LHCN-M2 (cell line): ENCODE measurements at places on chromosomes 2 and 18. TPM values are rescaled to one million over a fixed set of nuclear protein-coding genes. Genes with fewer than 3 reads are reported as not detected.

ARHGEF4 gene
- 0.23 TPM in 1 of 2 replicates, not detected in the other for total RNA-seq

TUBB8B gene
- total RNA-seq, result not detected in 2 replicates

DNA sequence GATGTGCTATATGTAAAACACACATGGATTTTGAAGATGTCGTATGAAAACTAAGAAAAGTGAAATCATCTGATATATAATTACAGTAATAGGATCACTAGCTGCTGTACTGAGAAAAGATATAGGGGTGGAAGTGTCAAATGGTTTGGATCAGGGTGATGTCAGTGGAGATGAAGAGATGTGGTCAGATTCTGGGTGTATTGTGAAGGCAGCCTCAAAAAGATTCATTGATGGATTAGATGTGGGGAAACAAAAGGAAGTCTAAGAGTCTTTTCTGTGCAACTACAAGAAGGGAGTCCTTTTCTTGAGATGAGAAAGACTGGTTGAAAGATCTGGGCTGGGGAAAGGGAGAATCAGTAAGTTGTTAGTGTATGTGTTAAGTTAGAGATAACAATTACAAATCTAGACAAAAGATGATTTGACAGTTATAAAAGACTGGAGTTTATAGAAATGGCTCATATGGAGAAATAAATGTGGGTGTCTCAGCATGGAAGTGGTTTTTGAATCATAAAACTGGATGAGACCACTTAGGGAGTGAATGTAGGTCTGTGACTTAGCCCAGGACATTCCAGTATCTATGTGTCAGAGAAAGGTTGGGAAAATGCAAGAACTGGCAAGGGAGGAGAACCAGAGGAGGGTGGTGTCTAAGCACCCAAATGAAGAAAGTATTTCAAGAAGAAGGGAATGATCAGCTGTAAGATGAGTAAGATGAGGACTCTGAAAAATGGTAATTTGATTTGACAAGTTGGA lies 347.4 kb downstream of the PARD3B start:
- DNase-seq, result peak; percentile 85

GRCh38 chr2:59206361-59206760 lies 965.2 kb upstream of the FANCL start:
- no peak for DNase-seq

DNA sequence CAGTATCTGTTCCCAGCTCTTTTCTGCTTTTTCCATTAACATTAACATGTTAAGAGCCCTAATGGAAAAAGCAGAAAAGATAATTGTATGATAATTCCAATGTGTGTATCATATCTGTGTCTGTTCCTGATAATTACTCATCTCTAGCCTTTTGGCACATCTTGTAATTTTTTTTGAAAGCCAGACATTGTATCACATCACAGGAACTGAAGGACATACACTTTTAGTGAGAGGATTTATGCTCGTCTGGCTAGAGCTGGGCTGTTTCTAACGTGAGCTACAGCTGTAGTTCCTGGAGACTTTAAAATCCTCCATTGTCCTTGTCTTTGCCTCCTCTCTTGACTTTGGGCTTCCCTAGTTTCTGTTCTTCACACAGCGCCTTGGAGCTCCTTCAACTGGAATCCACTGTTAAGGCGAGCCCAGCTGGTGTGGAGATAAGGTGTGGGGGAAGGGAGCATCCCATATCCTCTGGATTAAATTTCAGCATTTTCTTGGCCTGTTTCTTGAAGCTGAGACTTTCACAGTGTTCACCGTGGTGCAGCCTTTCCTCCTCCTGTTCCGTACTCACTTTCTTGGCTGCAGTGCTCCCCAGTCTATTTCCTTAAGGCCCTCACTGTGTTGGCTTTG lies 211.5 kb downstream of the GALR1 start:
- no peak for DNase-seq

- no peak for DNase-seq
These were observed 61.9 kb upstream of the CABYR start for GRCh38 chr18:24076950-24077349.

DNA sequence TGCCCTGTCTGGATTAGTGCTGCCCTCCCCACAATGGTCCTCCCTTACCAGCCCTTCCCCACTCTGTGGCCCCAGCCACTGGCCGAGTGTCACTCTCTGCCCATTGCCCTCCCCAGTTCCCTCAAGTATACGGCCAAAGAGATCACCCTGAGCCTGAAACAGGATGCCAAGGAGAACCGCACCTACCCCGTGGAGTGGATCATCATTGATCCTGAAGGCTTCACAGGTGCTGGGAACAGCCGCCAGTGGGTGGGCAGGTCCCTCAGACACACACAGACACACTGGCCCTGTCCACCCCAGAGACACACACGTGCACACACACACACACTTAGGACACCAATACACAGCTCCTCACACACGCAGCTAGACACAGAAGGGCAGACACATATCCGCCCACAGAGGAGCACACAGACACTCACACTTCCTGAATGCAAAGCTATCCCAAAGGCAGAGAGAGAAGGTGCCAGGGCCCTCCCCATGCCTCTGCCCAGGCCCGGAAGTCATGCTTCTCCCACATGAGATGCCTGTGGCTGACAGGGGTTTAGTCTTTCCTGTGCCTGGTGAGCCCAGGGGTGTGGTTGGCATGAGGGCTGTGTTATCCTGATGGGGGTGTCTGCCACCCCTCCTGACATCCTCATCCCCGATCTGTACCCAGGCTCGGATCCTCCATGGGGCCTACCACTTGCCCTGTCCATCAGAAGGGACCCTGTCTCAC lies 2.9 kb downstream of the CHRND start:
- DNase-seq, result peak; percentile 44

DNA sequence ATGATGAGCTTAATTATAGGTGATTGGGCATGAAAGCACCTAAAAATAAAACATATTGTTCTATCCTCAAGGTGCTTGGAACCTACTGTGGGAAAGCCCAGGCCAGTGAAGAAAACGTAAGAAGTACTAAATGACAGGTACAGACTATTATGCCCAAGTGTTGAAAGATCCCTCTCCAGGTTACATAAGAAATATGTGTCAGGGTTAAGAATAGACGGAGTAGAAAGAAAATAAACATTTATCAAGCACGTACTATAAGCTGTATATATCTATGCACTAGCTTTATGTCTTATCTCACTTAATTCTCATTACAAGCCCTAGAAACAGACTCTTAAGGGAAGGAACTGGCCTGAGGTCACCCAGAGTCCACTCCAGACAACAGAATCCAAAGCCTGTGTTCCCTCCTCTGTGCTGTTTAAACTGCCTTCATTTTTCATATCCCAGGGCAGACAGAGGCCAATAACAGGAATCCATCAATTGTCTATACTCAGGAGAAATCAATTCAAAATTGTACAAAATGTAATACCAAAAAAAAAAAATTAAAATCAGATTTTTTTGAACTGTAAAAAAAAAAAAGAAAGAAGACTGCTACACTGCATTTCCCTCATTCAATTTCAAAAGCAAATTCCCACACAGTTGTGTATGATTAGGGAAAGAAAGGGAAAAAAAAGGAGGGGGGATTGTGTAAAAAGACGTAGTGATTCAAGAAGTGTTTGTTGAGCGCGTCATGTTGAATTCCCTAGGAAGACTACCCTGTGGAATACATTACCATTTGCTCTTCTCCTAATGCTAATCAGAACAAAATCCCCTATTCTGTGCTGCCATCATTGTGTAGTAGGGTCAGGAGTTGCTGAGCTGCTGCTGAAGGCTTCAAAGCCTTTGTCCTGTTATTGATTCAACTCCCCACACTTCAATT lies 156.3 kb downstream of the IRS1 start:
- no peak for DNase-seq

GDF7 gene
- not detected in 2 replicates for total RNA-seq

DNA sequence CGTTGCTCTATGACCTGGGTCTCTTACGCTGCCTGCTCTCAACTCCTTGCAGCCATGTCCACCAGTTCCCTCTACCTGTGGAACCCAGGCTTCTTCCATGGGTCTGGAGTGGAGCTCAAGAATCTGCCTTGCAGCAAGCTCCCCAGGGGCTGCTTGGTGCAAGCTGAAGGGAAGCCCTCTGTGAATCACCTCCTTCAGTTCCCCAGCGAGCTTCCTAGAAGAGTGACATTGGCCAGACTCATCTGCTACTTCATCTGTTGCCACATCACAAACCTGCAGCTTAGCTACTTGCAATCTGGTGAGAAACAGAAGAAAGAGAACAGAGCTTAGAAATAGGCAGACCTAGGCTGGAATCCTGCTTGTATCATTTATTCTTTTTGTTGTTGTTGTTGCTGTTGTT lies 9.8 kb upstream of the EFR3B start:
- DNase-seq, result peak; percentile 16

DNA sequence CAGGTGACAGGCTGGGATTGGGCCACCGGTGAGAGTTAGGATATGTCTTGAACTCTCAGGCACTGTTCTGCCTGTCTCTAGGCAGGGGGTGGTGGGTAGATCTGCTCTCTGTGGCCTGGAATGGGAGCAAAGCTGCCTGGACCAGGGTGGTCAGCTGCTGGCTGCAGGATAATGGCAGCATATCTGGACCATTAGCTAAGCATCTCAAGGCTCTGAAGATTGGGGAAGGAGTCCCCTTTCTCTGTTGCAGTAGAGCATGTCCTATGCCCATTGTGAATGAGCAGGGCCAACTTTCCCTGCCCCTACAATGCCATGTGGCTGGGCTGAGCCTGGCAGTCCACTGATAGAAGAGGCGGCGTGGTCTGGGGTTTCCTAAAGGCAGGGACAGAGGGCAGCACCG lies 34.6 kb downstream of the LOXHD1 start:
- DNase-seq, result no peak

- no peak for DNase-seq
These were observed 179.9 kb upstream of the NETO1 start for GRCh38 chr18:73047688-73048087.

DNA sequence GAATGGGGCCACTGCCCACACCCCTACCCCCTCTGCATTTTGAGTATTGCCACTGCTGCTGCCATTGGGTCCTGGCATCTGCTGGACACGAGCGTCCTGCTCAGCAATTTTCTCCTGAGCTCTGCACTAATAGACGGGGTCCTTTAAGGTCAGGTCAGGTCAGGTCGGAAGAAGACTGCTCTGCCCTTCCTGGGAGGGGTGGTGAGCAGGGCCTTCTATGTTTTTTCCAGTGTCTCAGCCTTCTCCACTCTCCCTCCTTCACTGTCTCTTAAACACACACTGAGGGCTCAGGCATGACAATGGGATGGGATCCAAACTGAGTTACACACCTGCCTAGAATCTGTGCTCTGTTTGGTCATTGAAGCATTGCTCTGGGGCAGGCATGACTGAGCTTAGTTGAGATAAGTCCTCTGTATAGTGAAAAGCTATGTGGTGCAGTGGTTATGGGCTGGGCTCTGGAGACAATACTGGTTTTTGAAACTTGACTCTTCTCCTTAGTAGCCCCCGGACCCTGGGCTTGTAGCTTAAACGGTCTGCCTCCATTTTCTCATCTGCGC lies 10.6 kb downstream of the MYO1B start:
- DNase-seq, result no peak

DNA sequence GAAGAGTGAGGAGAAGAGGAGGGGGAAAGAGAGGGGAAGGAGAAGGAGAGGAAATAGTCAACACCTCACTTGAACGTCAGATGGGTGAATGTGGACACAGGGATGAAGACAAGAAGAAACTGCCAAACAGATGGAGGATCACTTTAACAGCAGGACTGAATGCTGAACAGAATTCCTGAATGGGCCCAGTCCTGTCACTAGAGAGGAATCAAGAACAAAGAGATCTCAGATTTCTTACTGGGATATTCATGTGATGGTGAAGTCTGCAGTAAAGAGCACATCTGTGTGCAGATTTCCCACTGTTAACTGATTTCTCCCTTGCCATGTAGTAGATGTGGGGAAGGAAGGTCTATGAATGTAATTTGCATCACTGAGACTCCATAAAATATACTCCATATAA lies 135.4 kb downstream of the L3MBTL4 start:
- no peak for DNase-seq

- no peak for DNase-seq
These were observed 50.0 kb upstream of the TTC39C start for GRCh38 chr18:23964282-23965238.

IL1B gene
- total RNA-seq, result 0.06 and 0.86 TPM in 2 replicates

CYS1 gene
- 0.13 TPM in 1 of 2 replicates, not detected in the other for total RNA-seq
